Smooth muscle cell of bladder (primary cell): ENCODE measurements at places on chromosomes 5 and 9. TPM values are rescaled to one million over a fixed set of nuclear protein-coding genes. Genes with fewer than 3 reads are reported as not detected.

Gene PCDHGA3
- total RNA-seq, result 0.85 and 1.4 TPM in 2 replicates

Gene TSC1
- total RNA-seq, result 26.5 and 34.3 TPM in 2 replicates

Gene PRR16
- total RNA-seq, result 4.0 and 4.2 TPM in 2 replicates

Gene SH3TC2
- total RNA-seq, result 0.65 and 1.00 TPM in 2 replicates

Gene ESM1
- total RNA-seq, result 0.57 and 3.3 TPM in 2 replicates

Gene ENTPD2
- total RNA-seq, result not detected in 2 replicates

Gene ELOVL7
- total RNA-seq, result under 0.01 and 0.09 TPM in 2 replicates

Gene LURAP1L
- total RNA-seq, result 71.4 and 73.5 TPM in 2 replicates

Gene KIF24
- total RNA-seq, result 0.43 and 0.55 TPM in 2 replicates

Gene CDC20B
- under 0.01 TPM in 1 of 2 replicates, not detected in the other for total RNA-seq

Gene SLC25A2
- total RNA-seq, result 0.14 and 0.18 TPM in 2 replicates

Gene PPIP5K2
- 34.1 and 35.2 TPM in 2 replicates for total RNA-seq

Gene PCDHB15
- 0.46 and 0.71 TPM in 2 replicates for total RNA-seq

Gene ZDHHC11
- total RNA-seq, result 1.00 and 1.7 TPM in 2 replicates
